HTR-8/SVneo (cell line): ENCODE measurements at places on chromosomes 7 and 10.

DNA sequence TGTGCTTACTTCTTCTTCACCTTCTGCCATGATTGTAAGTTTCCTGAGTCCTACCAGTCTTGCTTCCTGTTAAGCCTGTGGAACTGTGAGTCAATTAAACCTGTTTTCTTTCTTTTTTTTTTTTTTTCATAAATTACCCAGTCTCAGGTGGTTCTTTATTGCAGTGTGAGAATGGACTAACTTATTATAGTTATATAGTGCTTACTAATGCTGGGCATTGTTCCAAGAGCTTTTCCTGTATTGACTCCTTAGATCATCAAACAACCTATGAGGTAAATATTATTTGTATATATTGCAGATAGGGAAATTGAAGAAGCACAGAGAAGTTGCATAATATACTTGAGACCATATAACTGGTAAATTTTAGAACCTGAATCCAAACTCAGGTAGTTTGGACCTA lies 98.1 kb downstream of the MBL2 start:
- DNase-seq: no peak

DNA sequence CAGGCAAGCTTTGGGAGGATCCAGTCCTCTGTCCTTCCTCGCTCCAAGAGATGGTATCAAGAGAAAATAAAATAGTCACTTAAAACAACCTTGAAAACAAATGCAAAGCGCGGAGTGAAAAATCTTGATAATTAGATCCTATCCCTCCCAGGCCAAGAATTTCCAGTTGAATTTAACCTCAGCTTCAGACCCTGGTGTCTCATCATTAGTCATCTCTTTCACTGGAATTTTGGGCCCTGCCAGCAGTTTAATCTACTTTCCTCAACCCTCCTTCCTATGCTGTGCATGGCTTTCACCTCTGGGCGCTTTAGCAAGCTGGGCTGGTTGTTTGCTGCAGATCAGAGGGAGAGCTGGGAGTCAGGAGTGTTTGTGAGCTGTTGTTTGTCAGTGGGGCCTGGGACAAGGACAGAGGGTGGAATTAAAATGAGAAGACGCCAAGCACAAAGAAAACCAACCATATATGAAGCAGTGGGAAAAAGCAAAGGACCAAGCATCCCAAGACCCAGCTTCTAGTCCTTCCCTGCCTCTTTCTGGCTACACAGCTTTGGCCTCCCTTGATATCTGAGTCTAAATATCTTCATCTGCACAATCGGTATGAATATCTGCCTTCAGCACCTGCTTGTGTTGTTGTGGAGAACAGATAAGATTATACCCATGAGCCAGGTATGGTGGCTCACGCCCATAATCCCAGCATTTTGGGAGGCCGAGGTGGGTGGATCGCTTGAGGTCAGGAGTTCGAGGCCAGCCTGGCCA lies 13.5 kb downstream of the MYOF start:
- DNase-seq: peak; percentile 80

GRCh38 chr7:26379711-26380110 lies 88.0 kb downstream of the SNX10 start:
- DNase-seq: no peak

- DNase-seq: peak; percentile 10
These were observed 137.9 kb upstream of the HDAC9 start for GRCh38 chr7:18357691-18358090.

GRCh38 chr7:151243045-151243349 lies 5.5 kb downstream of the SMARCD3 start:
- DNase-seq: no peak

GRCh38 chr7:143369678-143370651 lies 7.5 kb upstream of the FAM131B start:
- no peak for DNase-seq

- no peak for DNase-seq
These were observed 597.6 kb downstream of the SORCS1 start for GRCh38 chr10:106566873-106567272.

DNA sequence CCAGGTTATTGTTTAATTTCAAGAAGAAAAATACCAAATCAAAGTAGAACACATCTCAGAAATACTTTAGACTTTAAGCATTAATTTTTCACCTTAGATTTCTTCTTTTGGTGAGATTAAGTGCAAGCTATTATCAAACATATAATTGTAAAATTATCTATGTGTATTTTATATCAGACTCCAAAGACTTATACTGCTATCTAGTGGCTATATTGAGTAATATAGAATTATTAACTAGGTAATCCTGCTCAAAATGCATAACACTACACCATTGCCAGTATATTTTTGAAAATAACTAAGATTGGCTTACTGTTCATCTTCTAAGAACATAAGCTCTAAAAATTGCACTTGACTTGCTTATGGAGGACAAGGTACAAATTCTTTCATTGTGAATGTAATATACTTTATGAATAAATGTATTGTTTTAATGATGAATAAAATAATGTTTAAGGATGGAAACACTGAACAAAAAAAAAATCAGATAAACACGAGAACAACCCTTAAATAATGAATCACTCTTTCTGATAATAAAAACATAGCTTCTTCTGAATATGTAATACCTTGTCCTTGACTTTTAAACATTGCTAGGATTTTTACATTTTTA lies 86.7 kb upstream of the GNAI1 start:
- DNase-seq: no peak

- DNase-seq: peak; percentile 15
These were observed 256.7 kb downstream of the AGMO start for GRCh38 chr7:15305002-15305600.

- DNase-seq: no peak
These were observed 53.3 kb downstream of the UBN2 start for GRCh38 chr7:139284252-139284896.

DNA sequence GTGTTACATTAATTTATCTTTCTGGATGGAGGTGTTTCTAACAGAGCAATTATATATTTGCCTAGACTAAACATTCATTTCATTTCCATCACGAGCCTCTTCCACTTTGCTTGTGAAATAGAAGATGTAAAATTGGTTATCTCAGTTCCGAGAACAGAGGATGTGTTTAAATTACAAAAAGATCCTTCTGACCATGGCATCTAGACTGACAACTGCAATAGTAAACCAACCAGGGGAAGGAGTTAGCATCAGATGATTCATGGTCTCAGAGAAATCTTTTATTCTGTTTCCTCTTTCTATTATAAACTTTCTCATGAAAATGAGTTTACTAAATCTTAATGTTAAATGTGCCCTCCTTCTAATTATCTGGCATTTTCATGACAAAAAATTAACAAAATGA lies 149.8 kb upstream of the WDR11 start:
- no peak for DNase-seq

GRCh38 chr7:29296421-29296820 lies 101.8 kb downstream of the CHN2 start:
- no peak for DNase-seq

- DNase-seq: peak; percentile 36
These were observed 3.9 kb upstream of the IQUB start for GRCh38 chr7:123538189-123538714.

- peak; percentile 7 for DNase-seq
These were observed 19.1 kb upstream of the ARMS2 start for GRCh38 chr10:122435212-122435827.

DNA sequence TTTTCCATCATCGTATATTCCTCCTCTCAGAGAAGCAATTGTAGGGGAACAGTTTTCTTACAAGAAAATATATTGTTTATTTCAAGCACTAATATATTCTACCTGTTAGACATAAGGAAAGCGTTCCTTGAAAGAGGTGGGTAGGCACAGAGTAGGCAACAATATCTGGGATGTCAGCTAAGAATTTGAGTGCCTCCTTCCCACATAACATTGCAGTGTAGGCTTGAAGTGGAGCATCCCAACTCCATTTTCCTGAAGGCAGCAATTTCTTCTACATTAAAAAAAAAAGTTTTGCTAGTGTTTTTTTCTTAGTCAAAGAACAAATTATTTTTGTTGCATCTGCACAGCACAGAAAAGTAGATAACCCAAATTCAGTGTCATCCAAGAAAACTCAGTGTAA lies 20.8 kb downstream of the BCAP29 start:
- DNase-seq: no peak

DNA sequence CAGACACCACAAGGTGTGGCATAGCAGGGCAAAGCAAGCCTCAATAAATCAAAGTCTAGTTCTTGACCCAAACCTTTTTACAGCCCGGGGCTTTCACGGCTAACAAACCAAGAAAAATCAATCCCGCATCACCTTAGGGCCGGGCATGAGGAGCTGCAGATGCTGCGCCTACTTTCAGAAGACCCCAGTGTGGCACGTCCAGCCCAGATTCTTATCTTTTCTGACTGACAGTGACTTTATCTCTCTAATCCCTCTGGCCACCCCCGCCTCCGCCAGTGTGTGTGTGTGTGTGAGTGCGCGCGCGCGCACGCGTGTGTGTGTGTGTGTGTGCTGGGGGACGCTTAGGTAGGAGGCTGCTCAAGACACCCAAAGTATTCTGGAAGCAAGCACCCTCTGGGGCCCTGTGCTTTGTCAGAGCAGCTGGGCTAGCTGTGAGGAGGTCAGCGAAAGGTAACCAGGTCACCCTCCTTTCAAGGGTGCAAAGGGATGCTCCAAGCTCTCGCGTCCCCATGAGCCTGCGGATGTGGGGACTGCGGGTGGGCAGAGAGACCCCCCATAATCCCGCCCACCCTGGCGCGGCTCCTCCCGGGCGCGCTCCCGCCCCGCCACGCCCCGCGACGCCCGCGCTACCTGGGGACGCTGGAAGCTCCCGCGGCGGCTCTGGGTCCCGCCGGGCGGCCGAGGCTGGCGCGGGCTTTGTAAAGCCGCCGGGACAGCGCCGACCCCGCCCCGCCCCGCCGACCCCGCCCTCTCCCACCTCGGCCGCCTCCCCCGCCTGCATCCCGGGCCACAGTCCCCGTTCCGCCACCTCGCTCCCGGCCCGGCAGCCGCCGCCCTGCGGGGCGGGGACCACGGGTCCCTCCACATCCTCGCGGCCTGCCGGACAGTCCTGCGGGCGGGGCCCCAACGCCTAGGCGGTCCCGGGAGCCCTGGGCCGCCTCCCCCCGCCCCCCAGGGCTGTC lies 57.1 kb upstream of the RHOBTB1 start:
- DNase-seq: peak; percentile 27

- DNase-seq: no peak
These were observed 16.5 kb downstream of the AFAP1L2 start for GRCh38 chr10:114387784-114388183.

DNA sequence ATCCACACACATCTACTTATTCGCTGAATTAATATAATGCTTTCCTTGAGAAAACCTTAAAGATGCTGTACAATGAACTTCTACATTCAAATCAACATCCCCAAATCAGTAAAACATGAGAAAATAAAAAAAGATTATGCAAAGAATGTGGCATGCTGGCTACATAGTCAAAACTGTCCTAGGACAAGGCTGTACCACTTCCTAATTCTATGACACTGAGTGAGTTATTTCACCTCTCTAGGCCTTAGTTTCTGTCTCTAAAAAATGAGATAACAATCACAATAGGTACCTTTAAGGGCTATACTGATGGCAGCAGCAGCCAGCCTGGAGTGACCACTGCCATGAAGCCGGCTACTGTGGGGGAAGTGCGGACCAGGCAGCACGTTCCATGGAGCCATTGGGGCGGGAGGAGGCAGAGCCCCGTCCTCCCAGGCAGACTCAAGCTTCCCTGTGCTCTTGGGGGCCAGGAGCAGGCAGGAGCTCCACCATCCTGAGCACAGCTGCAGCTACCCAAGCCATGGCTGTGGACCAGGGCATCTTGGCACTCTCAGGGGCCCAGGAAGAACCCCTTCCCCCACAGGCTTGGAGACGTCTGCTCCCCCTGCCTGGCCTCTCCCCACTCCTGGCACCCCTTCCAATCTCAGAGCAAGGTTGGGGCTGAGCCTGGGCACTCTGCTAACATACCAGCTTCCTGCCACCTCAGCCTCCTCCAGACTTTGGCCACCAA lies 110.2 kb downstream of the ELAPOR2 start:
- DNase-seq: no peak

DNA sequence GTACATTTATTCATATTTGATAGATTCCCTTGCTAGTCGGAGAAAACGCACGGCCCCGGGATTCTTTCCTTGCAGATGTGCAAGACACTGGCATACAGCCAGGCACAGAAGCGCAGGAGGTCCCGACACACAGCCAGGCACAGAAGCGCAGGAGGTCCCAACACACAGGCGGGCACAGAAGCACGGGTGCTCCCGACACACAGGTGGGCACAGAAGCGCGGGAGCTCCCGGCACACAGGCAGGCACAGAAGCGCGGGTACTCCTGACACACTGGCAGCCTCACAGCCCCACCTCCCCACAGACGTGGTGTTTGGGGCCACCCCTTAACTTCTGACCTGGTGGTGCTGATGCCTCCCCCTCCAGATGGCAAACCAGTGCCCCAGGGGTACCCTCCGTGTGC lies 237.3 kb downstream of the ZMYND11 start:
- no peak for DNase-seq

DNA sequence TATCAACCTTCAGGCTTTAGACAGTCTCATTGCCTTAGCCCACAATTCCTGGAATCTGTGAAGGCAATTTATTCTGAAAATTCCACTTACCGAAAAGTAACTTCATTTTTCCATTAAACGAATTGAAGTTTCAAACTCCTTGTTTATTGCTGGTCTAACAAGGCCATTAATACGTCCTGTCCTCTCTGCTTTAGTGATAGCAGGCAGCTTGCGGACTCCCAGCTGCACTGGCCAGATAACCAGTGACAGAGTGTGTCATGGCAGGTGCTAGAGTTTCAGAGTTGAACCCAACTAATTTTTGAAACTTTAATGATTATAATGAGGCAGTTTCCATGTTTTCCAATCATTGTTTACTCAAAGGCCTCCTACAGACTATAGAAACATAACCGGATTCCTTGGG lies 31.1 kb downstream of the LOXL4 start:
- no peak for DNase-seq

DNA sequence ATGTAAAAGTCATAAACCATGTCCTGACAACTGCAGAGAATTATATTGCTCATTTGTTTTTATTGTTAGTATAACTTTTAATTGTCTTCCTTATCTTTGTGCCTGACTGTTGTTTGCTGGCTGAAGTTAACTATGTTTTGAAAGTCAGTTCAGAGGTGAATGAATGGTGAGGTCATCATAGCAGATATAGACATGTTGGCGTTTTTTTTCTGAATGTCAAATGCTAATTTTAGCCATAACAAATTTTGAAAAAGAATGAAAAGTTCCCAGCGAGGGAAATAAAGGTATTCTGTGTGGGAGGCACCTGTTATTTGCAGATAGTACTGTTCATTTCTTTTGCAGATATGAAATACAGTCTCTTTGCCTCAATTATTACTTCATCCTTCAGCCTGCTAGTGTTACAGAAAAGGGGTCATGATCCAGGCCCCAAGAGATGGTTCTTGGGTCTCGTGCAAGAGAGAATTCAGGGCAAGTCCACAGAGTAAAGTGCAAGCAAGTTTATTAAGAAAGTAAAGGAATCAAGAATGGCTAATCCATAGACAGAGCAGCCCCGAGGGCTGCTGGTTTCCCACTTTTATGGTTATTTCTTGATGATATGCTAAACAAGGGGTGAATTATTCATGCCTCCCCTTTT lies 96.5 kb downstream of the CAMK1D start:
- DNase-seq: no peak
